ENCODE measurements at places on chromosomes 12 and 14.
A peak's percentile ranks its signal among the peaks of the same experiment; 100 is the strongest.

GRCh38 chr12:88111074-88111652 lies 30.7 kb downstream of the CEP290 start:
- DNase-seq: no peak

DNA sequence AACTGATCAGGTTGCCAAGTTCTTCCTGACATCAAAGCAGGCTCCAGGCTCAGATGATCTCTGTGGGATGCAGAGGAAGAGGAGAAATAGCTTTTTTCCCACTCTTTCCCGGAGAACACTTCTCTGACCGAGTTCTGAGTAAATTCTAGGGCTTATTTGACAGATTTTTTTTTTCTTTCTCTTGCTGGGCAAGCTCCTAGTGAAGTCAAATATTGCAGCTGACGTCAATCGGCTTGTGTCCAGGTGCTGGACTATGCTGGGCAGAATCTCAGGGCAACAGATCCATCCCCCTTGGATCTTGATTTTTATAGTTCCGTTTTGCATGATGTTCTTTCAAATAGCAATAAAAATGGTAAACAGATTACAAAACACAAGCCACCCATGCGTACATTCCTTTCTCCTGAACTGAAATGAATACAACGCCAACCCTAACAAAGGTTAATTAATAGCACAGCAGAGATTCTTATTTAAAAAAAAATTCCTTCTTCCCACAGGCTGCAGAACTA lies 182.2 kb downstream of the NOVA1 start:
- no peak for DNase-seq

GRCh38 chr14:68135028-68135427 lies 315.4 kb downstream of the RAD51B start:
- no peak for DNase-seq

DNA sequence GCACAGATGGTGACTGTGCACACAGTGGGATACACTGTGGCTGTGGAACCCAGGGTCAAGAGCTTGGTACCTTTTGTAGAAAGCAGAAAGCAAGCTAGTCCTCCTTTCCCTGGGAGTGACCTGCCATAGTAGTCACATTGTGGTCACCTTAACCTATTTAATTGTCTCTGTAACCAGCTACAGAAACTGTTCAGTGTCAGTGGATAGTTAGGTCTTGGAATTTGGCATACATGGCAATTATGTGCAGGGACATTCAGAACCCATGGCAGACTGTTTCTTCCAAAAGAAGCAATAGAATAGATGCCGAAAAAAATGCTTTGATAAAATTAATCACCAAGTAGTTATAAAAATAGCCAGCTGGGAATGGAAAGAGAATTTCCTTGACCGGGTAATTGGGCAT lies 30.4 kb downstream of the PPHLN1 start:
- DNase-seq: no peak

DNA sequence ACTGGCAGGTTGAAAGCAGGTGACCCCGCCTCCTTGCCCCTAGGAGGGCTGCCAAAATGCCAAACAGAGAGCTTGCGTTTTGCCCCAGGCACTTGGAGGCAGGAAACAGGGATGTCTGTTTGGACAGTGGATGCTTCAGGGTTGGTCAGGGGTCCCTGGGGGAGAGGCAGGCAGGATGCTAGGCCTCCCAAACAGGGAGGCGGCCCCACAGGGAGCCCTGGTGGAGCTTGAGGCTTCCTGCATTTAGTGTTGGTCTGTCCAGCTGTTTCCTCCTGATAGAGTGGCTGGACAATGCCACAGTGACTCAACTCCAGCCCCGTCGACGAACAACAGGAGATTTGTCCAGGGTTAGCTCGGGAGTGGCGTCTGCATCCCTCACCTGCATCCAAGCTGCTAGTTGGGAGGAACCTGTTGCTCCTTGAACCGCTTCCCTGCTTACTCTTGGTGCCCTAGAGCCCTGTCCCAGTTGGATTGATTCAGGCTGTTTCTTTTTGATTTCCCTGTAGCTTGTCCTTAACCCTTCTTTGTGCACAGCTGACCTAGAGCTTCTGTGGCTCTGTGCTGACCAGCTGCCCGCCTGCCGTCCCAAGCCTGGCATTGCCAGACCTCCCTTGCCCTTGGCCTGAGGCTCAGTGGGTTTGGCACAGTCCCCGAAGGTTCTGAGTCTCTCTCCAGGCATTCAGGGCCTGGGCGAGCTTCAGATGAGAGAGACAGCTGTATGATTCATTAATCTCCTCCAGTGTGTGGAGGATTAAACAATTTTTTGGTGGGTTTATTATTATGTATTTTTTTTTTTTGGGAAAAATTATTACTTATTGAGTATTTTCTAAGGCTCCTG lies 45.9 kb downstream of the TSPAN9 start:
- no peak for DNase-seq

GRCh38 chr12:9869307-9870161 lies at the start of gene CLEC2B:
TSS of gene CLEC2B (minus strand) at chr12:9869354.
- no peak for DNase-seq

DNA sequence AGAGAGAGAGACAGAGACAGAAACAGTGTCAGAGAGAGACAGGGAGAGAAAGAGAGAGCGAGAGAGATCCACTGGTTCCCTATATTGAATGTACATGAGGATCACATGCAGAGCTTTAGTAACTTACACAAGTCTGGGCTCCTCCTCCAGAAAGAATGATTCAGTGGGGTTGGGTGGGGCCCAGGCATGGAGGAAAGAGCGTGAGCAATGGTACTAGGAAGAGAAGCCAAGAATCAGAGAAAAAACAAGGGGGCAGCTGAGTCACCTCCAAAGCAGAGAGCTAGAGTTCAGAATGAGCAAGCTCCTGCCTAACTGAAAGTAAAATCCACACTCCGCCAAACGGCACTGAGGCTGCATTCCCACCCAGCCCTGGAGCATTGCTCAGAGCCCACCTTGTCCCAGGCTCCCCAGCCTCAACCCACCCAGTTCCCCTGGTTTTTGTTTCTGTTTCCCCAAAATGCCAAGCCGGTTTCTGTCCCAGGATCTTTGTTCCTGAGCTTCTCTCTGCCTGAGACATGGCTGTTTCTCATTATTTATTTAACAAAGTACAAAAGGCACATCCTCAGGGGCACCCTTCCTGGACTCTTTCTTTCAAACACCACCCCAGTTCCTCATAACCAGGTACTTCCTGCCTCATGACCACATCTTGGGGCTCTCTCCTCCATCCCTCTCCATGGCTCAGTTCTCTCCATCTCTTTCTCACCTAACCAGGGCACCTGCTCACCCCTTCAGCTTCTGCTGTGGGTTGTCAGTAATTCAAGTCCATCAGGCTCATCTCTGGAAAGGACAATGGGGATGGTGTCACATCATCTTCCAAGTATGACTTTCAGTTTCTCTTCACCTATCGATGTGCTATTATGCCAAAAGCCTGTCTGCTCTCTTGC lies 670.3 kb upstream of the TBX3 start:
- DNase-seq: peak; percentile 7
